ENCODE measurements at places on chromosomes 7 and 10. TPM values are rescaled to one million over a fixed set of nuclear protein-coding genes. Genes with fewer than 3 reads are reported as not detected.
A peak's percentile ranks its signal among the peaks of the same experiment; 100 is the strongest.

GRCh38 chr7:158108646-158109293 is 478.9 kb downstream of the PTPRN2 start:
- no peak for DNase-seq

Gene RTKN2
- total RNA-seq = not detected

Gene PDZD7
- total RNA-seq = 0.27 TPM

DNA sequence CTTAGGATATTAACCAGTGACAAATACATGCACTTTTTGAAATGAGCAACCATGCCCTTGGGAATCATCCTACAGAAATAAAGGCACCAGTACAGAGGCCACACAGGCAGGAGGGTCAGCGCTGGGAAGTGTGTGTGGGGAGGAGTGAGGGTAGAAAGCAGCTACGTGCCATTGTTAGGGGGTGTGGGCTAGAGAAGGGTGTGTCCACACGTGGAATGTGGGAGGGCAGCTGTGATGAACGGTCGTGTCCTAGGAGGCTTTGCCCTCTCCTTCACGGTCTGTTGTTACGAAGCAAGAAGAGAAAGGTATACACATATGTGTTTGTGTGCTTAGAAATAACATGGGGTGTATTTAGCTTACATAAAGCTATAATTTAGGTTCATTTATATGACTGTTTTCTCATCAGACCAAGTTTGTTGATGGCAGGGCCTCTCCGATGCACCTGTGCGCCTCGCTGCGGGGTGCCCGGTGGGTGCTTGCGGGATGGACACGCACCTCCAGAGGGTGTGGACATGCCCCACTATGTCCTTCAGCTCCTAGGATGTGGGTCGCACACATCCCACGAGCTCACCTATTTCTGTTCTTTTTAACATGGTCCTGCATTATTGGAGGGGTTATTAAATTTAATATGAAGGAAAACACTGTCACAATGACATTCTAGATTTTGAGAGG is 16.9 kb upstream of the GET4 start:
- DNase-seq = no peak

Gene SUPV3L1
- 36.8 TPM for total RNA-seq

- peak; percentile 86 for DNase-seq
Observed at GRCh38 chr10:17616403-17617030, 657 bp downstream of the HACD1 start.
